Islet precursor cell (in vitro differentiated cells): ENCODE measurements at places on chromosomes 16 and 17.

GRCh38 chr16:70570967-70571570, 47.5 kb downstream of the SF3B3 start:
- no peak for DNase-seq

GRCh38 chr17:13957636-13958035, 111.7 kb upstream of the COX10 start:
- DNase-seq, result no peak

DNA sequence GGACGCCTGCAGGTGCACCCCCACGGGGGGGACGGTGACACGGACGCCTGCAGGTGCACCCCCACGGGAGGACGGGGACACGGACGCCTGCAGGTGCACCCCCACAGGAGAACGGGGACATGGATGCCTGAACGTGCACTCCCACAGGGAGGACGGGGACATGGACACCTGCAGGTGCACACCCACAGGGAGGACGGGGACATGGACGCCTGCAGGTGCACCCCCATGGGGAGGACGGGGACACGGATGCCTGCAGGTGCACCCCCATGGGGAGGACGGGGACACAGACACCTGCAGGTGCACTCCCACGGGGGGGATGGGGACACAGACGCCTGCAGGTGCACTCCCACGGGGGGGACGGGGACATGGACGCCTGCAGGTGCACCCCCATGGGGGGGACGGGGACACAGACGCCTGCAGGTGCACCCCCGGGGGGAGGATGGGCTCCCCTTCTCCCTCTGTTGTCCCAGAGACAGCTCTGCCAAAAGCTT, 114.5 kb upstream of the METRNL start:
- peak; percentile 51 for DNase-seq

DNA sequence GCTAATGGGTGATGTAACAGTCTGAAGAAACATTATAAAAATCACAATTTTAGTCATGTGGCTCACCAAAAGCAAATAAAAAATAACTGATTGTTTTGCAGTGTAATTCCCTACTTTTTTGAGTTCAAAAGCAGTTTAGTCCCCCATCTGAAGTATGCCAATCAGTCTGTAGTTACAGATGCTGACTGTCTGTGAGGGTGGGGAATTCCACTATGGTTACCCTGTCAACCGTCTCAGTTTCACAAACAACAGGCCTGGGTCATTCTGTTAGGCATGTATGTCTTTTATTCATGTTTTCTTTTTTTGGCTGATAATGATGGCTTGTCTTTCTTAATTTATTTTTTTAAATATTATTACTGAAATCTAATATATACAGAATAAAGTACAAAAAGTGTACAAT, 69.3 kb downstream of the STXBP4 start:
- DNase-seq, result no peak

DNA sequence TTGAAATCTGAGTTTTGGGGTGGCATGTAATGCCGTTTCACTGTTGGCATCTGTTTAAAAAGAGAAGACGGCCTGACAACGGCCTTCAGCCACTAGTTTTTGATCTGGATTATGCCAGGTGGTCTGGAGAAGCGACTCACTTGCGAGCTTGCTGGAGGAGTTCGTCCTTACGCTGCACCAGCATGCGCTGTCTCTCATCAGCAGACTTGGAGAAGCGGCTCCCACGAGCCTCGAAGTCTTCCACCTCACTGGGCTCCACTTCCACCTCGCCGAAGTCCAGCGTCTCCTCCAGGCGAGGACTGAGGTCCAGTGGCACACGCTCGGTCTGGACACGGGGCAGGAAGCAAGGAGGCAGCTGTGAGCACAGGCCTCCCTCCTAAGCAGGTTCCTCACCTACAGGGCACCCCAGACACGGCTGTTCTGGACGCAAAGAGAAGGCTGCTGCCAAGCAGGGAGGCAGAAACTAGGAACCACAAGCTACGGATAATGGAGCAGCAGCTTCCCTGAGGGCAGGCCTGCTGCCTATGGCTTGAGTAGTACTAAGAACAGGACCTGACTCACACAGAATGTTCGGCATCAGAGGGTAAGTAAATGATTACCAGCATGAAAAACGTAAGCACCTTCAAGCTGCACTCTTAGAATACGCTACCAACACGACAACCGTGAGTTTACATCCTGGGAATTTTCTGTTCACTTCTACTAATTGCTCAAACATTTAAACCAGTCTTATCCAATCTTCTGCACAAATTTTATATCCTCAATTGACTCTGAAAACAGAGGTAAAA, 61.4 kb downstream of the AMFR start:
- no peak for DNase-seq

DNA sequence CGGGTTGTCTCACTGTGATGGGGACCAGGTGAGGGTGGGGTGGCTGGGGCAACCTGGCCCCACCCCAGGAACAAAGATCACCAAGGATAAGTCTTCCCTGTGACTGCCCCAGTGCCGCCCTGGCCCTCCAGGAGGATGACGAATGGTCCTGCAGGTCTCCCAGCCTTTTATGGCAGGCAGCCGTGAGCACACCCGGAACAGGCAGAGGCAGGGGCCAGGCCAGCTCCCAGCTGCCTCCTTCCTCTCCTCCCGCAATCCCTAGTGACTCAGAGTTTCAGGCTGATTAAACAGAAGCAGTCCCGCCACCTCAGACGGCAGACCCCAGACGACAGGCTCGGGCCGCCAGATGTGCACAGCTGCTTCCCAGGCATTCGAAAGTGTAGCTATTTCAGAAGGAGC, 13.3 kb downstream of the JUP start:
- DNase-seq, result peak; percentile 99

DNA sequence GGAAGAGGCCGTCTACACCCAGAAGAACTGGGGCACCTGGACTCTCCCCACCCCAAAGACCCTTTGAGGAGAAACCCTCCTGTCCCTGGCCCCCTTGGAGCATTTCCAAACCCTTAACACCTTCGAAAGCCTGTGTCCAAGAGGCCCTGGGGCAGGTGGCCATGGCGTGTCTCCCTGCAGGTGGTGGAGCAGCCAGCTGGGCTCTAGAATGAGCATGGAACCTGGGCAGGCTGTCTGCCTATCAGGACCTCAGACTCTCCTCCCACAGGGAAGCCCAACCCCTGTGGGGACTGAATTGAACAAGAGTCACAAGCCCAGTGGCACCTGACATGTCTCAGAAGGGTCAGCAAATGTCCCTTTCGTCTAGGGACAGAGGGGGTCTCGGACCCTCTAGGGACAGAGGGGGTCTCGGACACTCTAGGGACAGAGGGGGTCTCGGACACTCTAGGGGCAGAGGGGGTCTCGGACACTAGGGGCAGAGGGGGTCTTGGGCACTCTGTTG, 8.4 kb downstream of the CBX4 start:
- DNase-seq, result peak; percentile 59

GRCh38 chr16:888901-889570, 81.7 kb downstream of the LMF1 start:
- DNase-seq, result no peak

DNA sequence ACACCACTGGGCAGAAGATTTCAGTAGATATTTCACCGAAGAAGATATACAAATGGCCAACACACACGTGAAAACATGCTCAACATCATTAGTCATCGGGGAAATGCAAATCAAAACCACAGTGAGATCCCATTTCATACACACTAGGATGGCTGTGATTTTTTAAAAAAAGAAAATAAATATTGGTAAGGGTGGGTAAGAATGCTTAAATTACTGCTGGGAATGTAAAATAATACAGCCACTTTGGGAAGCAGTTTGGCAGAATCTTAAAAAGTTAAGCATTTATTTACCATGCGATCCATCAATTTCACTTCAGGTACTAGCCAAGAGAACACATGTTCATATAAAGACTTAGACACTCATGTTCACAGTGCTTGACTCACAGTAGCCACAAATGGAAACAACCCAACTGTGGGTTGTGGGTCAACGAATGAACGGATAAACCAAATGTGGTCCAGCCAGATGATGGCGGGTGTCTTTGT, 6.5 kb upstream of the C16orf74 start:
- DNase-seq, result no peak
